ENCODE measurements at places on chromosomes 6 and 20.

GRCh38 chr6:44023586-44024454 is 103.4 kb downstream of the MRPL14 start:
- DNase-seq = no peak

DNA sequence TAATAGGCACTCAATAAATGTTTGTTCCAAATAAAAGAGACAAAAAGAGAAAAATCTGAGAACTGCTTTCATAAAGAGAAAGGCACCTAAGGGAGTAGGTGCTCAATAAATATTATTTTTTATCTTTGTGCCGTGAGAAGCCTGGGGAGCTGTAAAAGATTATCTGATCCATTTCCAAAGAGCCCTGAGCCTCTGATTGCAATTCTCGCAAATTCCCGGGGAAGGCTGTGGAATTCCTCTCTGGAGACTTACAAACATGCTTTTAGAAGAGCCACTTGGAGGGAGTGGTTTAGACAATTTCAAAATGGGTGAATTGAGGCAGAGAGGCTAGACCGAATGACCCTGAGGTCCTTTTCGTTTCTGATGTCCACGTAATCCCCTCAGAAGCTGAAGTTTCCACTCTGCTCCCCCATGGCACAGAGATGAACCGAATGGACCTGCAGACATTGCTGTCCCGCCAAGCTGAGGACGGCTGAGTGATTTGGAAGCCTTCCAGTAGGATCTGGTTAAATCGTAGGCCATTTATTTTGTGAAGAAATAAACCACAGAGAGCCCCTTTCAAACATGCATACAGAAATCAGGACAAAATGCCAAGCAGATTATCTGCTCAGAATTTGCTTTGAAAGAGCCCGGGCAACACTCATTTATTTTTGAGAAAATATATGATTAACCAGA is 77.8 kb downstream of the PKHD1 start:
- no peak for DNase-seq

DNA sequence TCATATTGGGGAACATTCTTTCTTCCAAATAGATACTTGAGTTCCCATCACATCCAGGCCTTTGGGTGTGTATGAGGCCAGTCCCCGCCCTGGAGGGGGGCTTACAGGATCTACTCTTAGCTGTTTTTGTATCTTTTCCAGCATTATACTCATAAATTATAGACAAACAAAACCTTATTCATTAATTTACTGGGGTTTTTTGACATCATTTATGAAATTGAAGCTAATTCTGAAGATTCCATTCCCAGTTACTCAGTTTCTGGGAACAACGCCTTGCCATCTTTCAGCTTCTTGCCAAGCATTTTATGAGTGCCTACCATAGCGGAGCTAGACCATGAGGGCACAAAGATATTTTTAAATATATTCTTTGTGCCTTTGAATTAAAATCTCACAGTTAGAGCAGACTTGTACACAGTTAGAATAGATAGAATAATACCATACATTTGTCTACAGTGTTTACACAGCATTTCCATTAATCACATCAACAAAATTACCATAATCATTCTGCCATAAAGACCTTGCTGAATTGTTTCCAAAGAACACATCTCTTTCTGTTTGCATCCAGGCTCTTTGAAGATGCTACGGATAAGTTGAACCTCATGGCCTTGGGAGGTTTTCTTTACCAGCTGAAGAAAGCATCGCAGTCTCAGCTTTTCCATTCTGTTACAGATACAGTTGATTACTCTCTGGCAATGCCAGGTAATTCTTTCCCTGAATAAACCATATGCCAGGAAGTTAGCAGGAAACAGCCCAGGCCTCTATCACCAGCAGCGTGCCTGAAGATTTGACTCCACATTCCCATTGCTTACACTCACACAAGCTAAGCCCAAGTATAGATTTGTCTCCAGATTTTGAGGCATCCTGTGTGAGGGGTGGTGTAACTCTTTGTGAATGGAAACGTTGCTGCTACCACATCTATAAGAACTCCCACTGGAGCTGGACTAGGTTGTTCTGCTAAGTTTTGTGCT is 75.4 kb upstream of the PBOV1 start:
- DNase-seq = no peak

DNA sequence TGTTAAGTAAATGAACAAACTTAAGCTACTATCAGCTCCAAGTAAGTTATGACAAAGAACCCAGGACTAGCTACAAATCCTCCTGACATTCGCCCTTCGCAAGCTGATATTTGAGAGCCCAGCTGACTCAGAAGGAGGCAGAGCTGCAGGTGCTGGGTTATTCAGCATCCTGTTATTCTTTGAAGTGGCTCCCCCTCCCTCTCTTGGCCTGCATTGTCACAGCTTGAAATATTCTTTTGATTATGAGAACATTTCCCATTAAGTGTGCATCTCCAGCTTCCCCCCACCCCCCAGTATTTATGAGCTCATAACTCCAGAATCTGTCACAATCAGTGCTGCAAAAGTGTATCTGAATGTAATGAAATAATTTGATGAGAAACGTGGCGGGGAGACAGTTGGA is 78.8 kb upstream of the RALY start:
- DNase-seq = peak; percentile 42

DNA sequence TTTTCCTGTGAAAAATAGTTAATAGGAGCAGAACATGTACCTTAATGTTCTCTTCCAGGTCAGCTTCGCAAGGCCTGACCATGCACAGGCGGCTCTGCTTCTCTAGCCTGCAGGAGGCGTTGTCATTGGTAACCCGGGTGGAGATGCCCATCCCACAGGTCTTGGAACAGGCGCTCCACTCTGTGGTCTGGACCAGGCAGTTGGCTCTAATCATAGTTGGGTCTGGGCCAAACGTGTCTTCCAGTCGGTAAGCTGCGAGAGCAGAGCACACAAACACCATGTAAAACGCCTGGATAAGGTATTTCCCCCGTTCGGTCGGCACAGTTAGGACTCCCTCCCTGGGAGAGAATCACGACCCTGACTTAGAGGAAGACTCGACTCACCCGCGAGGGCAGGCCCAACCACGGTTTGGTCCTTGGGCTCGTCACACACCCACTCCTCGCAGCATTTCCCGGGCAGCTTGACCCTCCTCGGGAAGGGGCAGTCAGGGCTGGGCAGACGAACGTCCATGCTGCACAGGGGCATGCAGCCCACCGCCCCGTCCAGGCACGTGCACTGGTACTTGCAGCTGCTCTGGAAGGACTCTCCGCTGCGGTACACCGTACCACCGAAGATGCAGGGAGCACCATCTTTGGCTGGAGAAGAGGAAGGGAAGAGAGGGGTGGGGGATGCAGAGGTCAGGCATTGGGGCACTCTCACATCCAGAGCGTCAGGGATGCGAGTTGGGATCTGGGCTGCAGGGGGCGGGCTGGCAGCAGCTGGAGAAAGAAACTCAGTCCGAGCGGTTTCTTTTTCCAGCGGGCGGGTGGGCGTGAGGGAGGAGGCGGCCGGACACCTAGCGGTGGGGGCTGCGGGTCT is 1.0 kb downstream of the CCN2 start:
- DNase-seq = peak; percentile 86

- no peak for DNase-seq
These were observed 30.6 kb downstream of the ELMO2 start for GRCh38 chr20:46375771-46376170.

DNA sequence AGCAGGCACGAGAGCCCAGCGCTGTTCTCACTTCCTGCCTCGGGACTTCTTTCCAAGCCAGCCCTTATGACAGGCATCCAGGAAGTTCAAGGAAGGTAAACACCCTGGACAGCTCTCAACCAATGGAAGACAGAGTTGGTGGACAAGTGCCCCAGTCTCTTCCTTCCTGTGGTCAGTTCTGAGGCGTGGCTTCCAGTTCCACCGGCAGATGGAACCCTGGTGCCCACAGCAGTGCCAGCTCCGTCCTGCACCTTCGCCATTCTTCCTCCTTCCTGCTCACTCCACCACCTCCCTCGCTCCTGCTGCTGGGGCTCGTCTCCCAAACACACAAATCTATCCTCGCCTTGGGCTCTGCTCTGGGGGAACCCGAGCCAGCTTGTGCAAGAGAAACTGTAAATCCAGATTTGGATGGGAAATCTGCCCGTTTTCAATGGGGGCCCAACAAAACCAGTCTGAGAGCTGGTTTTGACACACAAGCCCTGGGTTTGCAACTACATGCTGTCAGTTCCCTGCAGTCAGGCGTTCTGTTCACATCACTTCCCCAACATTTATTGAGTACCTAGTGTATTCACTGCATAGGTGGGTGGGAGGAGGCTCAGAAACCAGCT is 162.7 kb downstream of the GRM4 start:
- DNase-seq = no peak

DNA sequence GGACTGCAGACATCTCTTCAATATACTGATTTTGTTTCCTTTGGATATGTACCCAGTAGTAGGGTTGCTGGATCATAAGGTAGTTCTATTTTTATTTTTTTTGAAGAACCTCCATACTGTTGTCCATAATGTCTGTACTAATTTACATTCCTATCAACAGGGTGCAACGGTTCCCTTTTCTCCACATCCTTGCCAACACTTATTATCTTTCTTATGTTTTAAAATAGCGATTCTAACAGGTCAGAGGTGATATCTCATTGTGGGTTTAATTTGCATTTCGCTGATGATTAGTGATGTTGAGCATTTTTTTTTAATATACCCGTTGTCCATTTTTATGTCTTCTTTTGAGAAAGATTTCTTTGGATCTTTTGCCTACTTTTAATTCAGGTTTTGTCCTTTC is 2.0 kb upstream of the TP53RK start:
- DNase-seq = no peak

DNA sequence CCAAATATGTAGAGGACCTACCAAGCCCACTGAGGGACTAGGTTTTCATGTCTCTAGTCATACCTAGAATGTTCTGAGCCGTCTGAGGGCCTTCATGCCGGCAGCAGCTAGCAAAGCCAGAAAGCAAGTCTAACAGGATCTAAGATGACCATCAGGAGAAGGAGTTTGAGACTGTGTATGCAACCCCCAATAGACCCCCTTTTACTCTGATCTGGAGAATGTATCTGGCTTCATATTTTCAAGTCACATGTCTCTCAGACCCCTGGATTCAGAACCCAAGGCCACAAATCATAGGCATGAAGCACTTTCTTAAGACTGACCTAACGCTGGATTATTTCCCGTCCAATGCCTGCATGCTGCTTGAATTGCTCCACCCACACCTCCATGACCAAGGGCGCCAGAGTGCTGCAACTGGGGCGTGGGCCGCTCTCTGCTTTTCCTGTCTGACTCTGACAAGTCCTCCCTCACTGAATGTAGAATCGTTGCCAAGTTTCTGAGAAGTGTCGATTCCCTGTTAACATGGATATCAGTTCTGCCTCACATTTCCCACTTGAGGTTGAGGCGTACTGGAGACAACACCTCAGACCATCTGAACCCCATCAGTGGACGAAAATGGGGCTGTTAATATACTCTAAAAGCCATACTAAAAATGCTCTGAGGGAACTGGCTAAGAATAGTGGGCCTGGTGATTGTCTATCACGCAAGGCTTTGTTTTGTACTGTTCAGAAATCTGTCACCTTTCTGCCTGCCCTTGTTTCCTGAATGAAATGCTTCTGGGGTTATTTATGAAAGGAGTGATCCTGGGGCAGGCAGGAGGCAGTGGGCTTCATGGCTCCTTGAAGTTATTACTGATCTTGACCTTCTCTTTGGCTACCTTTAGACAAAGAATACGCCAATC is 23.9 kb upstream of the ASXL1 start:
- DNase-seq = no peak

DNA sequence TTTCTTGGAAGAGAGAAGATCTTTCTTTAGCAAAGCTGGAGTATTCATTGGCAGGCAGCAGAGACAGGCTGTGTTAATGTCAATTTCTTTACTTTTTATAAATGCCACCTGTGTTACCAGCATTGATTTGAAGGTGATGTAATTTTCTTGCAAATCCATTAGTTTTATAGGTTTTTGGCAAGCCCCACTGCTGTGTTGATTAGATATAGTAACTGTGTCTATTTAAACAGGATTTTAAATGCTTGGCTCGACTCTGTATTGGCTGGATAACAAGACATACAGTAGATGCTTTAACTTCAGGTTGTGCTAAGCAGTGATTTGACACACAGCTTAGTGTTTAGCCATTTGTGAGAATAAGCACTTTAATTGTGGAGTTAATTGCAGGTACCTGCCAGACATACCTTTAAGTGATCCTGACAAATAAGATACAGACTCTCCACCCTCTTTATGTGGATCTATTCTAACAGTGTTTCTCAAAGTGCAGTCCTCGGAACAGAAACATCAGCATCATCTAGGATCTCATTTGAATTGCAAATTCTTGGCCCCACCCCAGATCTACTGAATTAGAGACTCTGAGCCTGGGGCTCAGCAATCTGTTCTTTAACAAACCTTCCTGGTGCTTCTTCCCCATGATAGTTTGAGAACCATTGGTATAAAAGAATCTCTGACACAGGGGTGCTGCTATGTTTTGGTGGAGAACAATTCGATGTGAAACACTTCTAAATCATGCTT is 397.5 kb downstream of the HDGFL1 start:
- no peak for DNase-seq

- no peak for DNase-seq
These were observed 6.0 kb upstream of the CD164 start for GRCh38 chr6:109388265-109388664.
